Smooth muscle cell of the coronary artery (primary cell): ENCODE measurements at places on chromosomes 3 and 15. TPM values are rescaled to one million over a fixed set of nuclear protein-coding genes. Genes with fewer than 3 reads are reported as not detected.

The LRTM1 gene
- total RNA-seq: not detected in 2 replicates

The ADPRH gene
- total RNA-seq: 0.70 and 2.2 TPM in 2 replicates

The PLA2G4D gene
- not detected in 2 replicates for total RNA-seq

The LRRC34 gene
- 1.2 and 2.0 TPM in 2 replicates for total RNA-seq

The SLC15A2 gene
- total RNA-seq: 0.15 and 1.3 TPM in 2 replicates

The SLCO3A1 gene
- total RNA-seq: 3.4 and 16.5 TPM in 2 replicates

The KBTBD8 gene
- total RNA-seq: 0.82 and 4.7 TPM in 2 replicates

The SATB1 gene
- 13.1 and 23.9 TPM in 2 replicates for total RNA-seq

The CIDEC gene
- not detected in 2 replicates for total RNA-seq

The TRANK1 gene
- 13.0 and 24.7 TPM in 2 replicates for total RNA-seq

The DISP2 gene
- total RNA-seq: under 0.01 and 0.12 TPM in 2 replicates

The SETD5 gene
- total RNA-seq: 31.4 and 37.2 TPM in 2 replicates

The UCN2 gene
- under 0.01 and 0.68 TPM in 2 replicates for total RNA-seq

The NT5DC2 gene
- 17.4 and 95.5 TPM in 2 replicates for total RNA-seq

The ZDHHC3 gene
- 46.6 and 60.0 TPM in 2 replicates for total RNA-seq

The NLGN1 gene
- total RNA-seq: 0.30 and 3.0 TPM in 2 replicates

The PCOLCE2 gene
- 60.4 and 135 TPM in 2 replicates for total RNA-seq

The KLF15 gene
- total RNA-seq: 1.1 and 2.6 TPM in 2 replicates

The OSBPL10 gene
- total RNA-seq: 2.6 and 12.9 TPM in 2 replicates

The C3orf22 gene
- not detected in 2 replicates for total RNA-seq

The PAK6 gene
- total RNA-seq: not detected in 2 replicates

The PPP2R3A gene
- total RNA-seq: 6.6 and 7.0 TPM in 2 replicates

The EFHB gene
- 0.23 and 1.9 TPM in 2 replicates for total RNA-seq

The LRRC2 gene
- 2.0 and 4.7 TPM in 2 replicates for total RNA-seq

The CYP1A1 gene
- total RNA-seq: 0.45 TPM in 1 of 2 replicates, not detected in the other

The CCR3 gene
- total RNA-seq: 0.94 TPM in 1 of 2 replicates, not detected in the other

The GPR62 gene
- under 0.01 TPM in 1 of 2 replicates, not detected in the other for total RNA-seq

The SMCO1 gene
- not detected in 2 replicates for total RNA-seq

The CFAP161 gene
- 0.15 TPM in 1 of 2 replicates, not detected in the other for total RNA-seq

The PAQR5 gene
- total RNA-seq: 0.15 and 0.23 TPM in 2 replicates

The SCAANT1 gene
- total RNA-seq: not detected in 2 replicates
